Hematopoietic multipotent progenitor cell treated with erythropoietin and hydrocortisone succinate and interleukin-3 and kit ligand, for 4 days (in vitro differentiated cells): ENCODE measurements at places on chromosomes 7 and 10.
A peak's percentile ranks its signal among the peaks of the same experiment; 100 is the strongest.

DNA sequence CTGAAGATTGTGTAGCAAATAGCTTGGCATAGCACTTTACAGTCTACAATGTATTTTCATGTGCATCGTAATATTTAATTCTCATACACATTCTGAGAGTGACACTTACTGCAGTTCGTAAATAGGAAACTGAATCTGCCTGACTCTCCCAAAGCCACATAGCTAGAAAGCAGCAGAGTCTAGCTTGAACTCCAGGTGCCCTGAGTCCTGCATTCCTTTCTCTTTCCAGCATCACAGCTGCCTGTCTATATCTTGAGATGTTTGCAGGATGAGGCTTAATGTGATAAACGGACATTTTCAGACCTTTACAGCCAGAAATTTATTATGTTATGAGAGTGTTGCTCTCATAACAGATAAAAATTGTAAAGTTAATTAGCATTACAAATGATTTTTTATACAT lies 132.9 kb upstream of the PLXDC2 start:
- no peak for DNase-seq

DNA sequence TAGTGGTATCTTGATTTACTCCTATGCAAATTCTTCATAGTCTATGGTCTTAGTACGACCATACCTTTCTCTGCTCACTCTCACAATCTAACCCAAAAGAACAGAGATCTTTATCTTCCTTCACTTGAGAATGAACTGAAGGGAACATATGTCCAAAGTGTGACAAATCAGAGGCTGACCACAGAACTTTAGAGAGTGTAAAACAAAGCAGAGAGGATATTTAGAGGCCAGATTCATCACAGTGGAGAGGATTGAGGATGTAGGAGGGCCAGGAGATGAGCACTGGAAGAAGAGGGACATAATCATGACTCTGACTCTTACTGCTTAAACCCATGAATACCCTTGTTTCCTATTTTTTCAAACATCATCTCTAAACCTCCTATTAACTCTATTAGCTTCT lies 935.3 kb upstream of the PHF14 start:
- no peak for DNase-seq

GRCh38 chr10:102856758-102857424 lies 2.8 kb downstream of the BORCS7 start:
- no peak for DNase-seq

GRCh38 chr7:2151237-2151636 lies 81.5 kb downstream of the MAD1L1 start:
- no peak for DNase-seq

GRCh38 chr10:131960631-131961046 lies 21.1 kb downstream of the BNIP3 start:
- no peak for DNase-seq

GRCh38 chr7:43456200-43456599 lies 126.7 kb upstream of the STK17A start:
- peak; percentile 10 for DNase-seq

- DNase-seq: peak; percentile 23
Measured at GRCh38 chr7:112556633-112557032, 75.8 kb downstream of the LSMEM1 start.

GRCh38 chr7:140197938-140198337 lies 21.2 kb upstream of the KDM7A start:
- DNase-seq: no peak

DNA sequence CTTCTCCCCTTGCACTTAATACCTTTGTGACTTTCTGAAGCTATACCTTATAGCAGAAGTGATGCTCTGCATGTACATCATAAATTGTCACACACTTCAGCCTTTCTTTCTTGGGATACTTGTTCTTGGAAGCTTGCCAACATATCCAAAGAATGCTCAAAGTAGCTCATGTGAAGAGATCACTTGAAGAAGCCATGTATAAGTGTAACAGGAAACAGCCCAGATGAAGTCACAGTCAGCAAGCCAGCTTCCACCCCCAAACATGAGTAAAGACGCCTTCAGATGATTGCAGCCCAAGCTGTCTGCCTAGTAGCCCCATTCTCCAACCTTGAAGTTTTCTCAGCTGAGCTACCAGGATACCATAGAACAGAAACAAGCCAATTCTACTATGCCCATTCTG lies 50.9 kb downstream of the DGKB start:
- DNase-seq: no peak

- no peak for DNase-seq
Measured at GRCh38 chr7:16034353-16034752, 347.9 kb upstream of the MEOX2 start.

DNA sequence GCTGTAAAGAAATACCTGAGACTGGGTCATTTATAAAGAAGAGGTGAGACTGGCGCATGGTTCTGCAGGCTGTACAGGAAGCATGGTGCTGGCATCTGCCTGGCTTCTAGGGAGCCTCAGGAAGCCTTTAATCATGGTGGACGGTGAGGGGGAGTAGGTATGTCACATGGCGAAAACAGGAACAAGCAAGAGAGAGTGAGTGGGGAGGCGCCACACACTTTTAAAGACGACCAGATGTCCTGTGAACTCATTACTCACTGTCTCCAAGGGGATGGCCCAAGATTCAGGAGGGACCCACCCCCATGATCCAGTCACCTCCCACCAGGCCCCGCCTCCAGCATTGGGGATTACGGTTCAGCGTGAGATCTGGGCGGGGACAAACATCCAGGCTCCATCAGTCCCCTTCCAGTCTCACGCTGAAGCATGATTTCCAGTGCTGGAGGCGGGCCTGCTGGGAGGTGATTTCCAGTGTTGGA lies 3.2 kb downstream of the ZNF316 start:
- peak; percentile 58 for DNase-seq

GRCh38 chr10:49300140-49300974 lies 1.4 kb downstream of the C10orf71 start:
- DNase-seq: peak; percentile 79

GRCh38 chr10:49617121-49618020 lies 3.5 kb downstream of the CHAT start:
- no peak for DNase-seq

DNA sequence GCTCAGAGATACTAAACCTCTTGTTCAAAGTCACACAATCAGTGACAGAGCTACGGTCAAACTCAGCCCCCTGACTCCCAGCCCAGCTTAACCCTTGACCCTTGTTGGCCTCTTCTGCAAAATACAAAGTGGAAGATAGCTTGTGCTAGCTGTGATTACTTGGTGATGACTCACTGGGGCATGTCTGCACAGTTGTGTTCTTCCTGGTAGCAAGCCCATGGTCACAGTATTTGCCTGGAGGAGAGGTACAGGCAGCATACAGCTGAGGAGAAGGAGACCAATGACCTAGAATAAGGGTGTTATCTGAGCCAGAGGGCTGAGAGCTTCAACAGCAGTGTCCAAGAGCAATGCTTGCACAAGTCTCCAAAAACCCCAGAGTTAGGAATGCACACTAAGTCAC lies 5.7 kb upstream of the HSPA12A start:
- DNase-seq: no peak

DNA sequence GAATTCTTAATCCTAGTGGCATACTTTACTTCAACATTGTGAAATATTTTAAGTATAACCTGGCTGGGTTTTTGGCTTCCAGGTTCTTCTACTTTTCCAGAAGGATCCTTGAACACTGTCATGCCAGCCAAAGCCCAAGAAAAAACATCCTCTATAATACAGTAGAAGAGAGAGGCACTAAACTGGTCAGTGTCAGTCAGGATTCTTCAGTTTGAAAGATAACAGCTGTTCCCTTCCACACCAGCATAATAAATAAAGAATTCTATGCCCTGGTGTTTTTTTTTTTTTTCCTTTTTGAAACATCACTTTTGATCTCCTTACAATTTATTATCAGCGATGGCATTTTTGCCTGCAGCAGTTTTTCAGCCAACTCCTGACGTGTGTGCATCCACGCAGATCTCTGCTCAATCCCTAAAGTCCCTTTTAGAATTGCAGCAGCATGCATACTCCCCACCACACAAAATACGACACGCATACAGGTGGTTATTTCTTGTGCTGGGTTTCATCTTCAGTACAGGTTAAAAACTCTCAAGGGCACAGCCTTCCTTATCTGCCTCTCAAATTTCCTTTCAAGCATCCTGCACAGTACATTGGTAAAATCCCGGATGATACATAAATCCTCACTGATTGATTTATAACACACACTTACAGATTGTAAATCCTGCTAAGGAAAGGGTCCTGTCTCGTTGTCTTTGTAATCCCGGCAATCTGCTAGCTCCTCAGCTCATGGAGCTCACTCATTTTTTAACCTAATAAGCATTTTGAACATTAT lies 100.2 kb downstream of the TPK1 start:
- DNase-seq: no peak
